Activated CD8-positive, alpha-beta T cell treated with anti-CD3 and anti-CD28 coated beads, Interleukin-2, amount 10 ng/mL, durations not matched to agents 7 days and 5 days (primary cell): ENCODE measurements at places on chromosomes 7 and 10. TPM values are rescaled to one million over a fixed set of nuclear protein-coding genes. Genes with fewer than 3 reads are reported as not detected.

The MMP21 gene
- not detected for total RNA-seq

The PNLIPRP2 gene
- total RNA-seq, result not detected

The HYAL4 gene
- not detected for total RNA-seq

GRCh38 chr7:26948617-26949118 is 84.3 kb upstream of the SKAP2 start:
- DNase-seq, result no peak

GRCh38 chr7:157432541-157432956 is 95.7 kb downstream of the DNAJB6 start:
- DNase-seq, result peak; percentile 39

- peak; percentile 74 for DNase-seq
Measured at GRCh38 chr7:74449809-74450397, 3.8 kb upstream of the GTF2IRD1 start.

DNA sequence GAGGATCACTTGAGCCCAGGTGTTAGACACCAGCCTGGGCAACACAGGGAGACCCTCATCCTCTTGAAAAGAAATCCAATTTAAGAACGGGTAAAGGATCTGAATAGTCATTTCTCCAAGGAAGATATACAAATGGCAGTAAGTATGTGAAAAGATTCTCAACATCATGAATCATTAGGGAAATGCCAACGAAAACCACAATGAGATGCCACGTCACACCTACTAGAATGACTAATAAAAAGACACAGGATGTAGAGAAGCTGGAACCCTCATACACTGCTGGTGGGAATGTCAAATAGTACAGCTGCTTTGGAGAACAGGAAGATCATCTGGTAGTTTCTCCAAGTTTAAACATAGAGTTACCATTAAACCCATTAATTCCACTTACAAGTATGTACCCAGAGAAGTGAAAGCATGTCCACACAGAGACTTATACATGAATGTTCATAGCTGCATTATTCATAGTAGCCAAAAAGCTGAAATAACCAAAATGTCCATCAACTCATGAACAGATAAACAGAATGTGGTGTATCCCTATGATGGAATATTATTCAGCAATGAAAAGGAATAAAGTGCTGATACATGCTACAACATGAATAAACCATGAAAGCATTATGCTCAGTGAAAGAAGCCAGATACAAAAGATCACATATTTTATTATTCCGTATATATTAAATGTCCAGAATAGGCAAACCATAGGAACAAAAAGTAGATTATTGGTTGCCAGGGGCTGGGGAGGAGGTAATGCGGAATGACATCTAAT is 13.1 kb upstream of the ZMIZ2 start:
- peak; percentile 43 for DNase-seq

DNA sequence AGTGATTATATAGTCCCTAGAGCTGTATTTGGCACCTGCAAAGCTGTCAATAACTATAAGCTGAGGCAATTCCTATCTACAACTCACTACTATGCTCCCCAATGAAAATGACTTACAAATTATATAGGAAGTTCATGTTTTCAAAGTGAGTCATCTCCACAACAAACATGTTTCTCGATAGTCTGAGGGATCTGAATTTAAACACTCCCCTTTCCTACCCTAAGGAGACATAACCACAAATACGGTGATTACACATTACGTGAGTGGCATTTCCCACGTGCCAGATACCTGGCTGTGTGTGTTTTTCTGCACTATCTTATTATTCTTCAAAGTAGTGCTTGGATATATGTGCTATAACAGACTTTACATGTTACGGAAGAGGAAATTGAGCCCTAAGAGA is 122.5 kb upstream of the C1QL3 start:
- no peak for DNase-seq

- DNase-seq, result no peak
Measured at GRCh38 chr10:66782776-66783175, 143.1 kb upstream of the LRRTM3 start.

DNA sequence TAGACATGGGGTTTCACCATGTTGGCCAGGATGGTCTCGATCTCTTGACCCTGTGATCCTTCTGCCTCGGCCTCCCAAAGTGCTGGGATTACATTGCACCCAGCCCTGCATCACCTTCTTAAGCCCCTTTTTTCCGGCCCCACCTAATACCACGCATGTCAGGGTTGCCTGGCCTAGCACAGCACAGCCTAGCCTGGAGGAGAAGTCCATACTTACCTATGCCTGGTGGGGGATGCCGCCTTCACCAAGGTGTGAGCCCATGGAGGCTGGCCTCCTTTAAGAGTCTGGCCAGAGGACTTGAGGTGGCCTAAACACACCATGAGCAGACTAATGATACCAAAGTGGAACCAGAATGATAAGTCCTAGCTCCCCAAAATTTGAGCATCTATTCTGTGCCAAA is 22.0 kb upstream of the CUX1 start:
- DNase-seq, result no peak
